NCI-H69 (cell line): ENCODE measurements at places on chromosomes 2 and 18.

- no peak for DNase-seq
Measured at GRCh38 chr2:45883603-45884000, 232.1 kb downstream of the PRKCE start.

GRCh38 chr2:225998116-225998515 is 598.6 kb downstream of the NYAP2 start:
- DNase-seq, result no peak

- no peak for DNase-seq
Measured at GRCh38 chr2:120425014-120425413, 79.1 kb downstream of the INHBB start.

GRCh38 chr18:57819671-57820460 is 16.8 kb upstream of the ATP8B1 start:
- peak; percentile 92 for DNase-seq

- DNase-seq, result no peak
Measured at GRCh38 chr2:189654641-189655040, 6.6 kb upstream of the ASNSD1 start.

GRCh38 chr2:26274058-26274613 is 29.4 kb downstream of the HADHB start:
- peak; percentile 73 for DNase-seq

GRCh38 chr2:82857967-82858366 is 1601.1 kb downstream of the SUCLG1 start:
- DNase-seq, result no peak
